ENCODE measurements at places on chromosomes 3 and 15.

DNA sequence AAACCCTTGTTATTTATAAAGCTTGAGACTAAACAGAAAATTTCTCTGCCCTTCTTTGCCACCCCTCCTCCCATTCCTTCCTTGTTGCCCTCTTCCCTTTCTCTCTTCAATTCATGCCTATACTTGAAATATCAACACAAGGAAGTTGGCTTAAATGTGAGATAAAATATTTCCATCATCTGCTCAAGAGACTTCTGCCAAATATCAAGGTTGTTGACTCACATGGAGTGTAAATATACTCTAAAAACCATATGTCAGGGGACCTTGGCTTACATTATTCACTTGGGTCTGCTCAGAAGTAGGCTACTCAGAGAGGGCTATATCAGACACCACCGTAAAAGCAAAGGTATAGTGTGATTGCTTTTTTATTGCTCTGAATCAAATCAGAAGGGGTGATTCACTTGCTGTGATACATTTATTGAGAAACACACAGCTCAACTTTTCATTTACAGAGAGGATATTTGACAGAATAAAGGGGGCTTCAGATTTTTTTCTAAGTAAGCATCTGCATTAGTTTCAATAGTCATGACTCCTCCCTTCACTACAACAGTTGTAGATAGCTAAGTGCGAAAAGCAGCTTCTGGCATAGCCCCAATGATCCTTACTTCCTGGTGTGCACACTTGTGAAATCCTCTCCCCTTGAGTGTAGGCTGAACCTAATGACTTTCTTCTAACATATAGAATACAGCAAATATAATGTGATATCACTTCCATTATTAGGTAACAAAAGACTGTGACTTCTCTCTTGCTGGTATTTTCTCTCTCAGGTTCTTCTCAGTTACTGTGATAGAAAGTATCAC lies 386.2 kb downstream of the EFHB start:
- H3K27ac ChIP-seq: no peak overlapping the region
- no peaks in the 10 kb centered on the region for H3K36me3 ChIP-seq

DNA sequence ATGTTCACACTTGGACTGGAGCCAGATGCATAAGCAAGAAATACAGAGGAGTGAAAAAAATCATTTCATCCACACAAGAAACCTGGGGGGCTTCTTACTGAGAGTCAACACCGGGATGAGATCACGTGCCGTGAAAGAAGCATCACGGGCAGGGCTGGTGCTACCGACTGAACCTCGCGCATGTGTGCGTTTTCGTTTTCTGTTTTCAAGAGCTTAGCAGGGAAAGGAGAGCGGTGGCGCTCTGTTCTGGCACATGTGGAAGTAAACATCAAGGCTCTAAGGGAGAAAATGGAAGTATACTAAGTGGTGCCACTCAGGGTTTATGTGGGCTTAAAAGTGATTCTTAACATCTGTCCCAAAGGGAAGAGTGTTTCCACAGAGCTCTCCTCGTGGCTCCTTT lies 55.9 kb downstream of the VGLL4 start:
- peaks cover 50% of the 10 kb centered on the region for H3K4me1 ChIP-seq
- H3K4me3 ChIP-seq: no peak overlapping the region
- no peak overlapping the region for H3K27ac ChIP-seq
- H3K36me3 ChIP-seq: peaks cover 5% of the 10 kb centered on the region
- H3K27me3 ChIP-seq: no peaks in the 10 kb centered on the region

DNA sequence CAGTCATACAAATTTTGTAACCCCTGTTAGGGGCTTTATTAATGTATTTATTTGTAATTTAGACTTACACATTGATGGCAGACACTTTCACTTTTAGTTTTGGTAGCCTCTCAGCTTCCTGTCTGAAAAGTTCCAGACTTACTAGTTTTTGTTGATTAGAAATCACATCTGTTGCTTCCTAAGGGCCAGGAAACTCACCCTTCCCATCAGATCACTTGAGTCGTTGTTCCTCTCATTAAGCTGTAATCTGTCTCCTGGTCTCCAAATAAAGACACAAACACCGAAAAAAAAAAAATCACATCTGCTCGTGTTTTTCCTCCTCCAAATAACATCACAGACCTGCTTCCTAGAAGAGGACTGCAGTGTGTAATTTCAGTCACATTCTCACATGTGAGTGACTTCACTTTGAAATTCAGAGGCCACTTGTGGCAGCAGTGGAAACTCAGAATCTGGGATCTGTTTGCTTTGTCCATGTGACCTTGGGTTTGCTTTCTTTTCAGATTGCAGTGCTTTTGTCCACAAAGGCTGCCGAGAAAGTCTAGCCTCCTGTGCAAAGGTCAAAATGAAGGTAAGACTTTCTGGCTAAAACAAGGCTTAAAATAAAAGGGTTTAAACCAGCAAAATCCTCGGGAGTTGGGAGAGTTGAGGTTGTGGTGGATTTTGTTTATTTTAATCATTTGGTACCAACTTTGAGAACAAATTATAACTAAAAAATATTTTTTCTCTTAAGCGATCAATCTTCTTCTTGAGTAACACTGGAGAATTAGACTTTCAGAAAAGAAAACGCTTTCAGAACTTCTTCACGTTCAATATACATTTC lies 87.0 kb downstream of the KLHL25 start:
- peak overlapping the region; percentile 46 for H3K27ac ChIP-seq
- peaks cover 23% of the 10 kb centered on the region for H3K4me1 ChIP-seq
- H3K27me3 ChIP-seq: no peaks in the 10 kb centered on the region

- peak; percentile 65 for DNase-seq
- peak overlapping the region; percentile 77 for H3K27ac ChIP-seq
- H3K4me3 ChIP-seq: no peak overlapping the region
- H3K36me3 ChIP-seq: peaks cover 3% of the 10 kb centered on the region
- no peaks in the 10 kb centered on the region for H3K27me3 ChIP-seq
- H3K4me1 ChIP-seq: peaks cover 31% of the 10 kb centered on the region
Observed at GRCh38 chr3:11211531-11212298, 57.4 kb downstream of the HRH1 start.

DNA sequence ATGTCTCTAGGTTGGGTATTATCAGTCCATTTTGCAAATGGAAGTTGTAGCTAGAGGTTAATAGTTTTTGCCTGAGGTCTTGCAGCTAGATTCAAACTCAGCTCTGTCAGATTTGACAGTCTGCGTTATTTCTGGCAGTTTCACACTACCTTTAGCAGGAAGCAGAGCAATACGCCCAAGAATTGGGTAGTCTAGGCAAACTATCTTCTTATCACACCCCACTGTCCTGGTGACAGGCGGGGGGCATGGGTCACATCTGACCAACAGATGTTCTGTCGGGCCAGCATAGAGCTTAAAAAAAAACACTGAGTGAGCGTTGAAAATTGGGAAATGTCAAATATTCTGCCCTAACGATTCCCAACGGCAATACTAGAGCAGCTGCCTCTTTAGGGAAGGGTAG lies 5.7 kb downstream of the GPR160 start:
- DNase-seq: no peak
- peaks cover 3% of the 10 kb centered on the region for H3K4me1 ChIP-seq
- peaks cover 28% of the 10 kb centered on the region for H3K27me3 ChIP-seq
- H3K4me3 ChIP-seq: no peak overlapping the region
- no peaks in the 10 kb centered on the region for H3K36me3 ChIP-seq
- no peak overlapping the region for H3K27ac ChIP-seq
